Lower leg skin (tissue), 4 donors: ENCODE measurements at places on chromosomes 2 and 18. TPM values are rescaled to one million over a fixed set of nuclear protein-coding genes. Genes with fewer than 3 reads are reported as not detected.
A peak's percentile ranks its signal among the peaks of the same experiment; 100 is the strongest.

Gene RIOK3
- total RNA-seq = 131 TPM

Gene EML4
- 32.6 TPM for total RNA-seq

Gene ANTXR1
- 56.7 TPM for total RNA-seq

Gene MATN3
- total RNA-seq = 0.80 TPM

Gene PLB1
- total RNA-seq = 7.9 TPM

Gene ASB3
- total RNA-seq = 15.8 TPM

Gene CNTNAP5
- total RNA-seq = not detected

Gene CAPG
- total RNA-seq = 227 TPM

Gene DTNA
- 3.3 TPM for total RNA-seq

Gene KIAA2012
- total RNA-seq = not detected

Gene AMER3
- total RNA-seq = not detected

Gene KCNJ3
- total RNA-seq = not detected

Gene IL37
- 132 TPM for total RNA-seq

Gene CCDC68
- total RNA-seq = 1.3 TPM

Gene RUFY4
- not detected for total RNA-seq

Gene KLHL29
- 10.1 TPM for total RNA-seq

GRCh38 chr2:28333606-28334526 is 58.8 kb upstream of the FOSL2 start:
- DNase-seq = no peak

- no peak for DNase-seq
Measured at GRCh38 chr18:59705145-59705544, 7.9 kb upstream of the CCBE1 start.

GRCh38 chr2:167826906-167827305 is 420.5 kb downstream of the STK39 start:
- DNase-seq = no peak

GRCh38 chr2:222861411-222862105 is 722 bp downstream of the ACSL3 start:
- peak; percentile 89 for DNase-seq

DNA sequence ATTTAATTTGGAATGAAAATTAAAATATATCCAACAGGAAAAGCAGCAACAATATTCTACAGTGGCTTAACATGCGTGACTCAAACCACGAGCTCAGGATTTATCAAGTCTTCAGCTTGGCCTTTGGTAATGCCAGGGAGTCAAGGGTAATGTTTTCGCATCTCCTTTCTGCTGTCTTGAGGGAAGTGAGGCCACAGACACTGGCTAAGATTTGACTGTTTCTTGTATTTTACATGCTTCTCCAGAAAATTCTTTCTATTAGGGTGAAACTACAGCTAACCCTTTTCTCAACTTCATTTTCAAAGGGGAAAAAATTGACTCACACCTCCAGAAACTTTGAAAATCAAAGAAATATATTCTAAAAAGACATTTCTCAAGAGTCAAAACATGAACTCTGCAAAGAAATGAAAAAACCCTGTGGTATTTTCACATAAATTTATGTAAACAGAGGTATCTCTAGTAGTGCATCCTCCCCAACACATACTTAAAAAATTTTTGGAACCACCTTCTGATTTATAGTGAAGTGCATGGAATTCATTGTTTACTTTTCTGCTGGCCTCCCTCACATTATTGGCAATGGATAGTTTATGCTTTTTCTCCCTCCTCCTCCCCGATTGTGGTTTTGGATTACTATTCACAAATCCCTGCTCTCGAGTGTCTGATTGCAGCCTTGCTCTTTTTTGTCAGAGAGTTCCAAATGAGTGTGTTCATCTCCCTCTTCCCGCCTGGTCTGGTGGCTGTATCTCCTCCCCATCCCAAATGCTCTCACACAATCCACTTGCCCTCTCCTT is 48.7 kb downstream of the DPP4 start:
- DNase-seq = no peak

- no peak for DNase-seq
Measured at GRCh38 chr2:137005210-137005609, 239.9 kb downstream of the THSD7B start.

DNA sequence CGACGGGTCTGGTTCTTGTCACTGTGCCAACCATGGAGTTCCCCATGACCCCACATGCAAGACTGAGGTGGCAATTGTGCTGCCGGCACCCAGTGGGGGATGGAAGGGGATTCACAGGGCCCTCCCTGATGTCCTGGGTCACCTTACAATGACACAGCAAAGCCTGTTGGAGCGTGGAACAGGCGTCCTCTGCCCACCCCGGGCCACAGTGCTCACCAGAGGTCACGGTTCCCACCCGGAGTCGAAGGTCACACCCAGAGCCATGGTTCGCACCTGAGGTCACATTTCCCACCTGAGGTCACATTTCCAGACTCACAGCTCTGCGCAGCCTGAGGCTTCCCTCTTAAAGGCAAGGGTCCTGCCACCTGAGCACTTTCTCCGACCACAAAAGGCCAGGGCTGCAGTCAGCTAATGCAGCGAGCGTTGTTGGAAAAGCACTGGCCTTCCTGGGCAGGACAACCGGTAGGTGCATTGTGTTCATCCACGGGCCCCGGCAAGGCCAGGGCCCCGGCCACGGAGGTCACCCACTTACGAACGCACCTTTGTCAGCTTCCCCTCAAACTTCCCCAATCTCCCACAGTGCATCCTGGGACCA is 24.0 kb downstream of the KIF1A start:
- no peak for DNase-seq

GRCh38 chr2:1821530-1821929 is 77.2 kb upstream of the PXDN start:
- no peak for DNase-seq

GRCh38 chr2:175233135-175233719 is 51.7 kb upstream of the ATP5MC3 start:
- no peak for DNase-seq

- DNase-seq = peak; percentile 78
Measured at GRCh38 chr18:11178951-11179549, 29.7 kb upstream of the PIEZO2 start.

- no peak for DNase-seq
Measured at GRCh38 chr2:126575631-126576030, 80.3 kb upstream of the GYPC start.

GRCh38 chr18:62128157-62128556 is 58.7 kb downstream of the PIGN start:
- DNase-seq = no peak

DNA sequence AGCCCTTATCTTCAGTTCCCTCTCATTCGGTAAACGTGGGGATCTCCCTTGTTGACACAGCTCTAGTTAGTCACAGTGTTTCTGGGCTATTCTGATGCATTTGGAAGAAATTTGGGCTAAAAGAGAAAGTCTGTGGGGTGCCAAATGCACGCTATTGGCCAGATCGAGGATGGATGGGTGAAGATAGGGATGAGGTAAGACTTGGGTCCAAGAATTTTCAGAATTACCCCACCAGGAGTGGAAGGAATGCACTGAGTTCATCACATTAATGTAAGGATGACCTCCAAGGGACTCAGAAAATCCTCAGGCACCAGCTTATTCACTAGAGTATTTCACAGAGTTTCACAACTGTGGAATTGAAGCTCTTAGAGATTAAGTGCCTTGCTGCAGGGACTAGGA is 49.3 kb downstream of the NRP2 start:
- no peak for DNase-seq

- DNase-seq = no peak
Measured at GRCh38 chr2:178829299-178829960, 22.2 kb upstream of the TTN start.

- DNase-seq = no peak
Measured at GRCh38 chr2:38113051-38113450, 37.1 kb upstream of the CYP1B1 start.

- DNase-seq = no peak
Measured at GRCh38 chr2:41729800-41730364, 317.9 kb upstream of the PKDCC start.

- no peak for DNase-seq
Measured at GRCh38 chr2:28975671-28976070, 5.4 kb upstream of the TOGARAM2 start.

DNA sequence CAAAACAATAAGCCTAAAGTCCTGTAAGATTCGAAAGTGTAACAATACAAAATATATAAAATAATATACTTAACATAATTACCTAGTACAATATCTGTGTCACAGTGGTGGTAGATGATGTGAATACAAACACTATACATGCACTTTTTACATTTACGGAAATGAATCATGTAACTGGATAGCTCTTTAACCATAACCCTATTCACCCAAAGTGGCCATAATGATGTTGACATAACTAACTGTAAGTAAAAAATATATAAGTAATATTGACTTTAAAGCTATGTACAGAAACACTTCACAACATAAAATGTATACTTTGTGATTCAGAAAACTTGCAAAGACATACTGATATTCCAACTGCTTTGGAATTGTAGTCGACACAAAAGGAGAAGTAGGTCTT is 616.9 kb upstream of the SLC8A1 start:
- DNase-seq = no peak

- DNase-seq = no peak
Measured at GRCh38 chr2:201234663-201235135, 25.6 kb upstream of the CASP8 start.

DNA sequence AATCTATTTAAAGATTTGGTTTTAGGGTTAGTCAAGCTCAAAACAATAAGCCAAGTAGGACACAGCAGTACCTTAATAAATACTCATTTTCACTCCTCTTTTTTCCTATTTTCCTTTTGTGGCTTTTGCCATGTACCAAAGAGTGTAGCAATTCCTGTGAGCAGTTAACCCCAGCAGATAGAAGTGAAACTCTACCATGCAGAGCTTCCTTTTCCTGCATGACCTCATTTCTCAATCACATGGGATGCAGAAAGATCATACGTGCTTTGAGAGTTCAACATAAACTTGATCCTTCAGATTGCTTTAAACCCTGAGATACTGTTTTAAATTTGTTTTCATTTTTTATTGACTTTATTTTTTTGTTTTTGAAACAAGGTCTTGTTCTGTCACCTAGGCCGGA is 99.1 kb upstream of the ARHGAP15 start:
- no peak for DNase-seq
